B cell (primary cell): ENCODE measurements at places on chromosomes 4 and X. TPM values are rescaled to one million over a fixed set of nuclear protein-coding genes. Genes with fewer than 3 reads are reported as not detected.

DNA sequence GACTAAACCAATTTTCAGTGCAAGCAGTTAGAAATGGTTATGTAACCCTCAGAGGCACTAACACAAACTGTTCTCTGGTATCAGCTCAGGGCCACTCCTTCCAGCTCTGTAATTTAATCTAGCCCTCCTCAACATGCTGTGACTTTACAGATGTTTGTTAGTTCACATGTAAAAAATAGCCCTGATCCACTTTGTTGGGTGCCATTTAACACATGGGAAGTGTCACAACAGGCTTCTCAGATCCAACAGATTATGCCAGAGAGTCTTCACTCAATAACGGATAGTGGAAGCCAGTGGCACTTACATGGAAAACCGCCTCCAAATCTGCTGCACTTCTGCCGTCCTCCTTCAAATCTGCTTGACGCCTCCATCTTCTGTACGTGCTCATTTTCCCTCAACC lies 51.6 kb downstream of the ATP8A1 start:
- H3K27ac ChIP-seq: no peak overlapping the region
- H3K27me3 ChIP-seq: no peaks in the 10 kb centered on the region
- H3K4me3 ChIP-seq: no peak overlapping the region
- no peak for DNase-seq

GRCh38 chr4:109094056-109094455 lies 208.4 kb downstream of the COL25A1 start:
- no peaks in the 10 kb centered on the region for H3K27me3 ChIP-seq
- H3K36me3 ChIP-seq: no peaks in the 10 kb centered on the region
- DNase-seq: no peak
- H3K27ac ChIP-seq: no peak overlapping the region
- H3K4me3 ChIP-seq: no peak overlapping the region

GRCh38 chrX:63740382-63740781 lies 44.6 kb downstream of the ARHGEF9 start:
- H3K4me1 ChIP-seq: no peaks in the 10 kb centered on the region
- no peak for DNase-seq
- no peaks in the 10 kb centered on the region for H3K36me3 ChIP-seq
- H3K4me3 ChIP-seq: no peak overlapping the region
- no peak overlapping the region for H3K27ac ChIP-seq
- H3K27me3 ChIP-seq: no peaks in the 10 kb centered on the region

GRCh38 chr4:73729534-73730165 lies 10.7 kb upstream of the CXCL8 start:
- DNase-seq: no peak
- no peak overlapping the region for H3K27ac ChIP-seq
- H3K27me3 ChIP-seq: peaks cover 4% of the 10 kb centered on the region
- no peaks in the 10 kb centered on the region for H3K36me3 ChIP-seq
- H3K4me3 ChIP-seq: no peak overlapping the region

- no peaks in the 10 kb centered on the region for H3K4me1 ChIP-seq
- H3K4me3 ChIP-seq: no peak overlapping the region
- DNase-seq: no peak
- no peak overlapping the region for H3K27ac ChIP-seq
These were observed 26.7 kb upstream of the SLC10A7 start for GRCh38 chr4:146548443-146548842.

GRCh38 chr4:140332734-140333133 lies 40.7 kb upstream of the SCOC start:
- H3K27ac ChIP-seq: no peak overlapping the region
- H3K4me1 ChIP-seq: peaks cover 6% of the 10 kb centered on the region
- H3K27me3 ChIP-seq: no peaks in the 10 kb centered on the region
- no peaks in the 10 kb centered on the region for H3K36me3 ChIP-seq
- no peak for DNase-seq

- no peaks in the 10 kb centered on the region for H3K36me3 ChIP-seq
- H3K4me1 ChIP-seq: no peaks in the 10 kb centered on the region
- H3K27ac ChIP-seq: no peak overlapping the region
- no peak overlapping the region for H3K4me3 ChIP-seq
- no peaks in the 10 kb centered on the region for H3K27me3 ChIP-seq
These were observed 105.8 kb downstream of the GEMIN8 start for GRCh38 chrX:13923845-13924244.

GRCh38 chr4:177667687-177668086 lies 225.4 kb upstream of the AGA start:
- H3K36me3 ChIP-seq: no peaks in the 10 kb centered on the region
- no peaks in the 10 kb centered on the region for H3K27me3 ChIP-seq
- DNase-seq: no peak
- no peak overlapping the region for H3K27ac ChIP-seq
- no peaks in the 10 kb centered on the region for H3K4me1 ChIP-seq

DNA sequence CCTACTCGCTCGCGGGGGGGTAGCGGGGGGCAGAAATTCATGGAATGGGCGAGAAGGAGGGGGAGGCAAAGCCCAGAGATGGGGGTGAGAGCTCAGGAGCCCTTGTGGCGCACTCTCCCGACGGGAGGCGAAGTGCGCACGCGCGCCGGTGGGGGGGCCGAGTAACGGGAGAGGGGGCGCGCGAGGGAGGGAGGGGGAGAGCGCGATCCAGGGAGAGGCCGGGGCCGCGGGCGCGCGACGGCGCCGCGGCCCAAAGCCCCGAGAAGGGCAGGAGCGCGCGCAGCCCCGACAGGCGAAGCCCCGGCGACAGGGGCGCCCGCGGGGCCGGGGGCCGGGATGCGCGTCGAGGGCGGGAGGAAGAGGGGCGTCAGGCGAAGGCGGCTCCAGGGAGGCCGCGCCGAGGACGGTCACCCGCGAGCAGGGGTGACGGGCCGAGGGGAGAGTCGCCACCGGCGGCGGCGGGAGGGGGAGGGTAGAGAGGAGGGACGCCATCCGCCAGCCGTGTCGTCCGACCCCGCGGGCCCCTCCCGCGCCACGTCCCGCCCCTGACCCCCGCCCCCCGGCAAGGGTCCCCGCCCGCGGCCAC lies 421 bp downstream of the MECP2 start:
- H3K27me3 ChIP-seq: no peaks in the 10 kb centered on the region
- peak; percentile 77 for DNase-seq
- peak overlapping the region; percentile 65 for H3K27ac ChIP-seq
- H3K4me1 ChIP-seq: peaks cover 50% of the 10 kb centered on the region

GRCh38 chr4:120010646-120011045 lies 56.0 kb downstream of the MAD2L1 start:
- no peak overlapping the region for H3K27ac ChIP-seq
- no peak for DNase-seq
- no peaks in the 10 kb centered on the region for H3K27me3 ChIP-seq
- no peaks in the 10 kb centered on the region for H3K36me3 ChIP-seq

GRCh38 chr4:168604496-168605373 lies 107.9 kb downstream of the PALLD start:
- H3K27me3 ChIP-seq: no peaks in the 10 kb centered on the region
- H3K4me3 ChIP-seq: no peak overlapping the region
- H3K36me3 ChIP-seq: no peaks in the 10 kb centered on the region
- no peak for DNase-seq
- H3K4me1 ChIP-seq: no peaks in the 10 kb centered on the region
- H3K27ac ChIP-seq: no peak overlapping the region

DNA sequence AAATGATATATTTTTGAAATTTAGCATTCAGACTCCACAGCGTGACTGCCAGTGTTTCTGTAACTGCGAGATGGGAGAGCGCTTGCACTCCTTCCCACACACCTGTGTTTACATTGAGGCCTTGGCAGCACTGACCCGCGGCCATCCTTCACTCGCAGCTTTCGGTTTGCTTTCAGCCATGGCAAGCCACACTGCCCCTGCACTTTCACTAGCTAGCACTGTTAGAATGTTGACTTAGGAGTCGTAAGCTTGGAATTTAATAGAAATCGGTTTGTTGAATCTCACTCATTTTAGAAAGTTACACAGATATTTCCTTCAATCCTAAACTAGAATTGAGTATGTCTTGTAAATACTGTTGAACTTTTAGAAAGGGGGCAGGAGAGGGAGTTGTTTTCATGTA lies 136.2 kb downstream of the CFAP299 start:
- DNase-seq: no peak
- H3K36me3 ChIP-seq: no peaks in the 10 kb centered on the region
- H3K27me3 ChIP-seq: no peaks in the 10 kb centered on the region
- no peak overlapping the region for H3K4me3 ChIP-seq
- no peak overlapping the region for H3K27ac ChIP-seq

POLN gene
- 1.5 and 4.2 TPM in 2 replicates for total RNA-seq

SHROOM3 gene
- total RNA-seq: 0.91 and 1.1 TPM in 2 replicates
